ENCODE measurements at places on chromosomes 2 and 18. TPM values are rescaled to one million over a fixed set of nuclear protein-coding genes. Genes with fewer than 3 reads are reported as not detected.

The PROM2 gene
- total RNA-seq = 9.2 TPM

The AQP12B gene
- total RNA-seq = not detected

The FZD7 gene
- 90.7 TPM for total RNA-seq

The NEU4 gene
- not detected for total RNA-seq

The TMEM17 gene
- 4.7 TPM for total RNA-seq

The MYL12A gene
- 1,425 TPM for total RNA-seq

The DIS3L2 gene
- 29.8 TPM for total RNA-seq

The PECR gene
- 24.7 TPM for total RNA-seq

The SPHKAP gene
- total RNA-seq = not detected

The ERMN gene
- total RNA-seq = not detected

The COL5A2 gene
- 1,030 TPM for total RNA-seq

The CRYGC gene
- not detected for total RNA-seq

The TUBA3E gene
- not detected for total RNA-seq

The EVX2 gene
- total RNA-seq = not detected

DNA sequence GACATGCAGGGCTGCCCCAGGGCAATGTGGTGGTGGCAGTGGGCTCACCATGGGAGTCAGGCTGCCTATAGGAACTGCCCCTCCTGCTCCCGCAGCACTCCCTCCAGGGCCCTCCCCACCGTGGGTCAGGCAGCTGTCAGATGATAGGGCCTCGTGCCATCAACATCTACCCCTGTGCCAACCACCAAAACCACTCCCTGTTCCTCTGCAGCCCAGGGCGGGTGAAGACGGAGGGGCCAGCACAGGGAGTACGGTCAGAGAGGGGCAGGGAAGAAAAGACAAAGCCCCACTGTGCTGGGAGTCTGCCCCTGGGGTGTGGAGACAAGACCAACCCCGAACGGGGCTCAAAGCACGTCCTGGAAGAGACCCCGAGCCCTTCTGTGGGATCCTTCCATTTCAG lies 97.4 kb downstream of the TNS1 start:
- DNase-seq = no peak

- DNase-seq = no peak
Measured at GRCh38 chr2:85441864-85442263, 23.4 kb downstream of the SH2D6 start.

DNA sequence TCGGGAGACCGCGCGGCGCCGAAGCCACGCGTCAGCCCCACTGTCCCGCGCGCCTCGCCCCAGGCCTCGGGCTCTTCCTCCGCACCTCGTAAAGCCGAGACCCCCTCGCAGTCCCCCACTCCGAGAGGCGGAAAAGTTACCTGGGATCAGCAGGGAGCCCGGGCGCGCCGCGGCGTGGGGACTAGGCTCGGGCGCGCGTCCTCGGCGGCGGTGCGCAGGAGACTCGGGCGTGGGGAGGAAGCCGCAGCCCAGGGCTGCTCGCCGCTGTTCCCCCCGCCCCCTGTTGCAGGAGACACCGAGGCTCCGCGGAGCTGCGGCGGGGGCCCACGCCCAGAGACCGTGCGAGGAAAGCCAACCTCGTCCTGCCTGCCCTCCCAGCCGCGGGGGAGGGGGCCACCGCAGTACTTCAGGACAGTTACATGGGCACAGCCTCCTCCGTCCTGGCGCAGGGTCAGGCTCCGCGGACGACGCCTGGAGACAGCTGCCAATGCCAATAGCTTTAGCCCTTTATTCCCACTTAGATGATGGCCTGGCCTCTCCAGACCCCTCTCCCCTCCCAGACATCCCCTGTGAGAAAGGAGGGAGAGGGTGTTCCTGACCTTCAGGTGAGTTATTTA lies at the start of gene EPB41L3:
TSS of gene EPB41L3 (minus strand) at position 225 of the 617 bp plus-strand sequence. CDS start 54,814 bp downstream, outside the sequence.
- DNase-seq = no peak

- peak; percentile 16 for DNase-seq
Measured at GRCh38 chr2:157172866-157173578, 84.5 kb upstream of the GALNT5 start.

DNA sequence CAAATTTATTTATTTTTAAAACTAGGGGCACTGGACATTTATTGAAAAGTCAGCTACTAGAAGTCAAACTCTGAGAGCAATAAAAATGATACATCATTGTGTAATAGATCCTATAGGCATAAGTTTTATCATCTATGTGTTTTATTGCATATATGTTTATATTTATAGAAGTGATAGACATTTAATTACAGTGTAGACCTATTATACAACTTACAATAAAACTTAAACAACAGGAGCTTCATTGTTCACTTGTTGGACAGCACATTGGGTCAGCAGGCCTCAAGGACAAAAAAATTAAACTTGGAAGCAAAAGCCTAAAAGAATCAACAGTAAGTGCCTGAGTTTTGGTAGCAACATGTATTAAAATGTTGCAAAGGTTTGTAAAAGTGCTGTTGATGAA lies 15.0 kb upstream of the ACTR2 start:
- DNase-seq = no peak

- no peak for DNase-seq
Measured at GRCh38 chr2:48452108-48452507, 77.8 kb upstream of the STON1 start.

GRCh38 chr18:23240609-23240930 lies 105.3 kb downstream of the CABLES1 start:
- DNase-seq = no peak

GRCh38 chr2:145739681-145740080 lies 1219.8 kb upstream of the ZEB2 start:
- DNase-seq = no peak

- no peak for DNase-seq
Measured at GRCh38 chr2:63981702-63982103, 37.5 kb downstream of the VPS54 start.

- DNase-seq = peak; percentile 45
Measured at GRCh38 chr2:8004250-8004681, 677.6 kb upstream of the ID2 start.

DNA sequence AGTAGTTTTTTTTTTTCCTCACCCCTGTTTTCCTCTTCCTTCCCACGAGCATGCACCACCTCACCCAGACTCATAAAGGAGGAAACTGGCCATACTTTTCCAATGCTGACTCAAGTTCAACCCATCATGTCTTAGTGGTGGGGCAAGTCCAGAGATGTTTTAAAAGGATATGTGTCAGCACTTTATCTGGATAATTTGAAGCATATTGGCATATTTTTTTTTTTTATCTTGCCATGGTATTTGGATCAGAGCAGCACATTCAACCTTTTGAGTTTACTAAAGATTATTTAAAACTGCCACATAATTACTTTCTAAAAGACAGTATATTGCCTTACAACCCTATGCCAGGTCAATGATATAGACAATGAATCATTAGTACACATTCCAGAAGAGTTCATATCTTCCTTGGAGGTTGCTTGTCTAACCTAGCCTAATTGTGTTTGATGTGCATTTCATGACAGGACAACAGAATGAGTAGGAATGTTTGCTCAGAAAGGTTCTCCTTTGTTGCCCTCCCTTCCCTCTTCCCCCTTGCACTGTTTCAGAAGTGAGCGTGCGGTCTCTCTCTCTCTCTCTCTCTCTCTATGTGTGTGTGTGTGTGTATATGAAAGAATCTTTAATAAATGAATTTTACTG lies 950.7 kb upstream of the FAM98A start:
- no peak for DNase-seq

DNA sequence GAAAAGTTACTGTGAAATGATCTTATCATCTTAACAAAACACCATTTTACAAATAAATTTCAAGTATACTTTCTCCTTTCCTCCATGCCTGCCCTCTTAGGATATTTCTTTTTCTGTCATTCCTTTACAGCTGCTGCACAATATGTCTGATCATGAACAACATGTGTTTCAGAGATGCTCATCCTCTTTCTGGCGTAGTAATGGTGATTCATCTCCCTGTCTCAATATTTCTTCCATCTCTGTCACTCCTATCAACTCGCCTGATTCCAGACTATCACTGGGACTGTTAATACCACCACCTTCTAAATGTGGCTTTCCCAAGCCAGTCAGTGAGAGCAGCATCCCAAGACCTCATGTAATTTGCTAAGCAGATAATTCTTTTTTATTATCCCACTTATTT lies 290.5 kb downstream of the GULP1 start:
- DNase-seq = no peak

DNA sequence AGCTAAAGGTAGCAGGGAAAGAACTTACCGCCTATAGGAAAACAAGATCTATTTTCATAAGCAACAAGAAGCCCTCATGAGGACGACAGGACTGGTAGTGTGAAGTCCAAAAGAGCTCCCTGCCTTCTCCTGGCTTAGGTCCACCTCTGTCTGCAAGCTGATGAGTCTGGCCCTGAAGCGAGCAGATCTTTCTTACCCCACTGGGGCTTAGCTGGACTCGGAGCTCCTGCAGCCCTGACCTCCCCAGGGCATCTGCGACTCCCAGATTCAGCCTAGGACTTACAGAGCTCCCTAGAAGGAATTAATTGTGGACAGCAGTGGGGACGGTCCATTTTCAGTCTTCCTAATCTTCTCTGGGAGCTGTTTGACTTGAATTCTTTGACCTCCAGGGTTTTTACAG lies 53.7 kb downstream of the MCFD2 start:
- no peak for DNase-seq

DNA sequence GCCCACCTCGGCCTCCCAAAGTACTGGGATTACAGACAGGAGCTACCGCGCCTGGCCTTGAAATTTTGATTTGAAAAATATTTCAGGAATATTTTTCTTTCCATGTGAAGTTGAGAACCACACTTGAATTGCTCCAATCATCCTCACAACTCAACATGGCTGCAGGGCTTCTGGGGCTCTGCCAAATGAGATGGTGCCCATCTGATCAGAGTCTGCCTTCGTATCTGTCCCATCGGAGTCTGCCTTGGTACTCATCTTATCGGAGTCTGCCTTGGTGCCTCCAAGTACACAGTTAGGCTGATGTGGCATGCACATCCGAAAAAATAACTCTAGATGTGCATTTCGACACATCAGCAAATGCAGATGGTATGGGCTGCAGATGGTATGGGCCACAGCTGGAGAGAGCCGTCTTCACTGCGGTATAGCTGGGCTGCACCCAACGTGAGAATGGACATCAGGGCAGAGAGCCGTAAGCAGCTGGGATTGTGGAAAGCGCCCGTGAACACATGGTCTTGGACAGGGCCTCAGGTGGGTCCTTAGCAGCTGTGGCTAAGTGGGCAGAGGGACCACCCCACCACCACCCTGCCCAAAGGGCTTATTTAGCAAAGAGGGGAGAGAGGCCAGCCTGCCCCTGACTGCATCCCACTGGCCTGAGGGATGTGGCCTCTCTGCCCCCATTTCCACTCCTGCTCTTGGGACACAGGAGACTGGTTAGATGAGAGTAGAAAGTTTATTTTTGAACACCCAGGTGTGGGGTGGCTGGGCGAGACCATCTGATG lies 52.1 kb upstream of the RBM44 start:
- no peak for DNase-seq

GRCh38 chr2:44763275-44763782 lies 178.2 kb upstream of the SIX3 start:
- no peak for DNase-seq

GRCh38 chr2:72139471-72139873 lies 8.2 kb downstream of the CYP26B1 start:
- no peak for DNase-seq
